ENCODE measurements at places on chromosomes 5 and 9.

DNA sequence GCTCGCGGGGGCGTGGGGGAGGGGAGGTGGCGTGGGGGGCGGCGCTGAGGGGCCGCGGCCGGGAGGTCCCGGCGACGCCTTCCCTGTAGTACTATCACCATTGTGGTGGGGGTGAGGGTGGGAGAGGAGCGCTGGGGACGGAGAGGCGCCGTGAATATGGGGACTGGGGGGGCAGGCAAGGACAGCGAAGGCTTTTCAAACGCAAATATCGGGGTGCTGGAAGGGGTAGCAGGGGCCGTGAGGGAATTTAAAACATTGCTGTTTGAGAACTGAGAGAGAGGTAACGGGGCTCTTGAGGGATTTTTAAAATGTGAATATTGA is 427 bp downstream of the RBM27 start:
- DNase-seq, result peak; percentile 20

DNA sequence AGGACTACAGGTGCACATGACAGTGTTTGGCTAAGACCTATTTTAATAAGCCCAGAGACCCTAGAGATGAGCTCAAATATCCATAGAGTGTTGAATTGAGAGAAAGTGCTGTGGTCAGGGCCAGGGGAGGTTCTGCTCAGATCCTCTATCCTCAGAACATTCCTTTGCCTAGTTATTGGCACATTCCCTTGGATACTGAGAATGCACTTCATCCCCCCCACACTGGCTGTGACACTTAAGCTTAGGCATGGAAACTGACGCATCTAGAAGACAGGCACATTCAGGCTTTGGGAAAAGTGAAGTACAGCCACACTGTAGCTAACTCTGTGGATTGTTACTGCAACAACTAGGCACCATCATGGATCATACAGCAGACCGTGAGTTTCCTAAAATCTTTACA is 27.1 kb upstream of the RASGRF2 start:
- no peak for DNase-seq

DNA sequence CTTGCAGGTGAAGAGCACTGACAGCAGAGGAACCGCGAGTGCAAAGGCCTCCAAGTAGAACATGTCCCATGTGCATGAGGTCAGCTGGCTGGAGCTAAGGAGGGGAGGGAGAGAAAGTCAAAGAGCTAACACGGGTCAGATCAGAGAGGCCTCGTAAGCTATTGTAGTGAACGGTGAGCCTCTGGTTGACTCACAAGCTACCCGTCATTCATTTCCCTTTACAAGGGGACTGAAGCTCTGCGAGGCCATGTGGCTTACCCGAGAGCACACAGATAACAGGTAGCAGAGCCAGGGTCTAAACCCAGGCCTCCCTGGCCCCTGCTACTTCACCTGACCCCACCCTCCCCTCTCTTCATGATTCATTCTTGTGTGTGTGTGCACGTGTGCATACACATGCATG is 152.7 kb upstream of the ADRA1B start:
- no peak for DNase-seq

DNA sequence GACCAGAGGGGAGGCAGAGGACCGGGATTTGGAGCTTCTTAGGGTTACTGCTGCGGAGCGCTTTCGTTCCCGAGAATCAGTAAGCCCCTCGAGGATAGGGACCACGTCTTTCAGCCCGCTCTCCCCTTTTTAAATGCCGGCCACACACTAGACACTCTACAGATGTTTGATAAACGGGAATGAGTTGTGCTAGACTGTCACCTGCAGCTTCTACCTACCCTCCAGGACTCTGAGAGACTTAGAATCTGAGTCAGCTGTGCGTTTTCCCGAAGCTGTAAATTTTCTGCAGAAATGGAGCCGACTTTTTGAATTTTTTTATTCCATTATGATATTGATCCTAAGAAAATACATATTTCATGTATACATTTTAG is 670 bp downstream of the CCDC171 start:
- DNase-seq, result no peak

DNA sequence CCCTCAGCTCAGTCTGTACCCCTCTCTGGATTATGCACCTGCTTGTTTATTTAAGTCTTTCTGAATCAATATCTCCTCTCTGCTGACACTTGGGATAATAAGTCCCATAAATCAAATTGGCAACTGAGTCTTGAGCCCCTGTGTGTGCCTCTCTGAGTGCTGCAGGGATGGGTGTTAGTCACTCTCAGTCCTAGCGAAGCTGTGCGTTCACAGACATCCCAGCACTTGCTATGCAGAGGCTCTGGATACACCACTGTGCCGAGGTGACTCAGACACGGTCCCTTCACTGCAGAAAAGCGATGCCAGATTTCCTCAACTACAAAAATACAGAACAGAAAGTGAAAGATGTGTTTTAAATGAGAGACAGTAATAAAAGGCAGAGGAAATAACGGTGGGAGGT is 4.1 kb upstream of the KCNMB1 start:
- DNase-seq, result no peak

GRCh38 chr9:12826924-12827565 is 52.2 kb downstream of the LURAP1L start:
- DNase-seq, result no peak

DNA sequence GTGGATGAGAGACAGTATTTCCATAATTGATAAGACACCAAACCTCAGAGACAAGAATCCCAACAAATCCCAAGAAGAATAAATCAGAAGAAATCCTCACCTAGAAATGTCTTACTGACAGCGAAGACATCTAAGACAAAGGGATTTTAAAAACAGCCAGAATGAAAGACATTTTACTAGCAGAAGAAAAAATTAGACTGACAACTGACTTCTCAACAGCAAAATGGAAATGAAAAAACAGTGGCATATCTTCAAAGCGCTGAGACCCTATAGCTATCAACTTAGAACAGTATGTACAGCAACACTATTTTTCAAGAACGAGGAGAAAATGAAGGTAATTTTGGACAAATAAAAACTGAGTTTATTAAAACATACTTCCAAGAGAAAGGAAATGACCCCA is 16.3 kb downstream of the TTLL11 start:
- no peak for DNase-seq

GRCh38 chr9:32706725-32707100 is 71.2 kb upstream of the TAF1L start:
- no peak for DNase-seq

GRCh38 chr9:16221822-16222547 is 648.5 kb downstream of the BNC2 start:
- DNase-seq, result no peak

DNA sequence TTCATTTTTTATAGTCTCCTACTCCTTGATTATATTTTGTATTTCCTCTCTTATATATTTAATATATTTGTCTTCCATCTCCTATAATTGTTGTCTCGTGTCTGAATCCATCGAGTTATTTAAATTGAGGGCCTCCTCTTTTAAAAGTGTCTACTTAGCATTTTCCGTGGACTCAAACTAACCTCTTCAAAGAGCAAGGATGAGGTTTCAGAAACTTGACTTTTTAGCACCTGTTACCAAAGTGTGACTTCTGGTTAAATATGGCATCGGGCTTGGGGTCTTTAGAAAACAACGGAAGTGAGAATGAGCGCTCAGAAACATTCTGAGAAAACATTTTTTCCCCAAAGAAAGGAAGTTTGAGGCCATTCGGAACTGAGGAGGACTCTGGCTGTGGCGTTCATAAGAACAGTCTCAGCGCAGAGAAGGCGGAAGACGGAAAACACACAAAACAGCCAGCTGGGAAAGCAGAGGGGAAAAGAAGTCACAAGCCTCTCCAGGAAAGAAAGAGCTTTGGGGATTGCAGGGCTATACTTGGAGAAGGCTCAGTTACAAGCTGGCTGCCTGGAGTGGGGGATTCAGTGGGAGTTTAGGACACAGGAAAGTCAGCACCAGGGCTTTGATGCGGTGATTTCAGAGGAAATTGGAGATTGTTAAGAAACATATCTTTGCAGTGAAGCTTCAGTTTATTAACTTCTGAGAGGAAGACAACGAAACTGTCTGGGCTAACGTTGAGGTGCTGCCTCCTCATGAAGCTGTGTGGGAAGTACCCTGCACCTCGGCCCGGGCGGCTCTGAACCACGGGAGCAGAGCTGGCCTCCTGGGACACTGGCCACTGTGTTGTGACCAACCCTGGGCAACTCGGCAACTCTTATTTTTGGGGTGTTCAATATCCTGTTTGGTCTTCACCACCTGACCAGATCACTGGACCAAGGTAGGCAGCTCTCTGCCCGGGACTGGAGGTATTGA is 25.1 kb upstream of the IRX2 start:
- no peak for DNase-seq

GRCh38 chr5:142974409-142974808 is 204.2 kb downstream of the ARHGAP26 start:
- no peak for DNase-seq

Measured in right kidney (tissue), 9 donors.